Body of pancreas (tissue), 4 donors: ENCODE measurements at places on chromosomes 12 and 14.

GRCh38 chr14:75720842-75721498 is 59.9 kb downstream of the TTLL5 start:
- DNase-seq = peak; percentile 74

GRCh38 chr14:68286667-68287066 is 467.1 kb downstream of the RAD51B start:
- no peak for DNase-seq

GRCh38 chr12:115203701-115204100 is 519.7 kb upstream of the TBX3 start:
- no peak for DNase-seq

- DNase-seq = no peak
These were observed 6.9 kb upstream of the BCL7A start for GRCh38 chr12:122014781-122015180.

GRCh38 chr12:19561411-19561961 is 122.2 kb downstream of the AEBP2 start:
- DNase-seq = no peak

GRCh38 chr12:98464190-98464589 is 51.2 kb upstream of the TMPO start:
- peak; percentile 35 for DNase-seq

DNA sequence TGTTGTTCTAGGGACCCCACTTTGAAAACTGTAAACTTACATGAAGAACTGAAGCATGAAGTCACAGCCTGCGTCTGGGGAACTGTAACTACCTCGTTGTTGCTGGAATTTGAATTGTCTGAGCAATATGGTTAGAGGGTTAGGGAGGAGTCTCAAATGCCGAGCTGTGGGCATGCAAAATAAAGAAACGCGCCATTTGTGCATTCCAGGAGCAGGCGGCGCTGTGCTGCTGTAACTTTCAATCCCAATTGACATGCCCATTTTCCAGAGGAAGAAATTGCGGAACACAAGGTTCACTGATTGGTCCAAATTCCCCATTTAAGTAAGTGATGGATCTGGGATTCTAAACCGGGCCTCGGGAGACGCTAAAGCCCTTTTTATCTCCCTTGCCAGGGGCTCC is 61.3 kb downstream of the ZNF664 start:
- DNase-seq = no peak

DNA sequence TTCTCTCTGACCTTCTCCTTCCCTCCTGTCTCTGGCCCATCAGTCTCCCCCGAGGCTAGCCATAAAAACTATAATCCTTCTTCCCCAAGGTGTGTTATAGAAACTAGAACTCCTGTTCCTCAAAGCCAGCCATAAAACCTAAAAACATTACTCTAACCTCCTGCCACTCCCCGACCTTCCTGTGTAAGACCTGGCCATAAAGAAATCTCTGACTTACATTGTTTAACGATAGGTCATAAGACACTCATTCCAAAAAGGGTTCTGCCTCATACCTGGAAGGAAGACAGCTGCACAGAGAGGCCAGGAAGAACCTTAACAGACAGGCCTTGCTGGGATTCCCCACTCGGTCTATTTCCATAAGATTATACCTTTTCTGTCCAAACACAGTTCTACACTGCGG is 70.9 kb upstream of the EEA1 start:
- DNase-seq = no peak

DNA sequence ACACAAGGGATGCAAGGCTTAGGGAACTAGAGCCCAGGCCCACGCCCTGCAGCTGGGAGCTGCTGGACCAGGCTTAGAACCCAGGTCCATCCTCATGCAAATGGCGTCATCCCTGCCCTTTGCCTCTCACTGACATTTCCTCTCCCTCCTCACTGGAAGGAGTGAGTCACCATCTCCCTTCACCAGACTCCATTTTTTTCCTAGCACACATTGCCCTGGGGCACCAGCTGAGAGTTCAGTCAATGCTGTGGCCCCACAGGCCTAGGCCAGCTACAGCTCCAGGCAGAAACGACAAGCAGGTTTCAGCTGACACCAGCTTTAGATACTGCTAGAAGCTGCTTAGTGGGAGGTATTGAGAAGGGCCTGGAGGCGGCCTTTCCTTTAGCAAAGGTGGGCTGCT is 98.9 kb downstream of the RIMBP2 start:
- DNase-seq = no peak

DNA sequence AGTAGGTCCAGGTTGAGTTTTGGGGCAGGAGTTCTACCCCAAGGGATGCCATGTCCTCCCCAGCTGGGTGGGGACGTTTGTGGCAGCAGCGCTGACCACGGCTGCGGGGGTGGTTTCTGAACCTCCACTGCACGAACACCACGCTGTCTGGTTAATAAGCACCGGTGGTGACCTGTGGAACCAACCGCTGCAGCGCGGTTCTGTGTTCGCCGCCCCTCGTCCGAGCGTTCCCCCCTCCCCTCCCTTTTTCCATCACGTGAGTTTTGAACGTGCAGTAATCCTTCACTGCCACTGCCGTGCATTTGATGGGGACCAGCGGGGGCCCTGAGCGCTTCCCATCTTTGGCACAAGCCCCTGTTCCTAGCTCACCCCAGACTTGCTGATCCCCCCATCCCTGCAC is 6.4 kb upstream of the ADSS1 start:
- no peak for DNase-seq

DNA sequence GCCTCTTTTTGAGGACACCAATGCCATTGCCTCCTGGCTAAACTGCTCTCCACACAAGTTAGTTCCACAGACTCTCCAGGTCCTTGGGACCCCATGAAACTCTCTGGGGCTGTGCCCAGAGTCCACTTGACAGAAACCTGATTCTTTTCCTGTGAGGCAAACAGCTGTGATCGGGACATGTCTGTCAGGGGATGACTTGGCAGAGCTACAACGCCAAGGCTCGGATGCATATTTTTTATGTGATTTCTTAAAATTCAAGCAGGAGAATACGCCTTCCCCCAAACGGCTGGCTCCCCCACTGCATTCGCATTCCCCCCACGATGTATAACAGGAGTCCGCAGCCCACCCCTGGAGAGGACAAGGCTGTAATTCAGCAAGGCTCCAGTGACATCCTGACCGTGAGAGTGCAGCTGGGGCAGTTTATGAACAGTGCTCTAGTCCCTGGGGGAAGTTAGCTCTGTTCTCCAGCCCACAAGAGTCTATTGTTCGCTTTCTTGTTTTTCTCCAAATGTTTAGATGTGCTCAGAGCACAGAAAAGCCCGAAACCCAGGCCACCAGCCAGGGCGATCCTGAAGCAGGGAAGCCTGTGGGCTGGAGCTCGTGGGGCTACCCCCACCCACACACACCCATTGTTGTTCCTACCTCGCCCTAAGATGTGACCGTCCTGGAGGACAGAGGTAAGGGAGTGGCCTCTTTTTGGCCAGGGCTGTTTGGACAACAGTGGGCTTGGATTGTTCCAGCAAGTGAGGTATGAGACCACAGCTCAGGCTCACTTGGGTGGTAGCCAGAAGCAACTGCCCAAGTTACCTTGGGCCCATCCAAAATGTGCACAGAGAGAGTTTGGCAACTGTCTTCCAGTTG is 159.5 kb downstream of the ZFP36L1 start:
- DNase-seq = no peak
